ENCODE measurements at places on chromosomes 3 and 15. TPM values are rescaled to one million over a fixed set of nuclear protein-coding genes. Genes with fewer than 3 reads are reported as not detected.

DNA sequence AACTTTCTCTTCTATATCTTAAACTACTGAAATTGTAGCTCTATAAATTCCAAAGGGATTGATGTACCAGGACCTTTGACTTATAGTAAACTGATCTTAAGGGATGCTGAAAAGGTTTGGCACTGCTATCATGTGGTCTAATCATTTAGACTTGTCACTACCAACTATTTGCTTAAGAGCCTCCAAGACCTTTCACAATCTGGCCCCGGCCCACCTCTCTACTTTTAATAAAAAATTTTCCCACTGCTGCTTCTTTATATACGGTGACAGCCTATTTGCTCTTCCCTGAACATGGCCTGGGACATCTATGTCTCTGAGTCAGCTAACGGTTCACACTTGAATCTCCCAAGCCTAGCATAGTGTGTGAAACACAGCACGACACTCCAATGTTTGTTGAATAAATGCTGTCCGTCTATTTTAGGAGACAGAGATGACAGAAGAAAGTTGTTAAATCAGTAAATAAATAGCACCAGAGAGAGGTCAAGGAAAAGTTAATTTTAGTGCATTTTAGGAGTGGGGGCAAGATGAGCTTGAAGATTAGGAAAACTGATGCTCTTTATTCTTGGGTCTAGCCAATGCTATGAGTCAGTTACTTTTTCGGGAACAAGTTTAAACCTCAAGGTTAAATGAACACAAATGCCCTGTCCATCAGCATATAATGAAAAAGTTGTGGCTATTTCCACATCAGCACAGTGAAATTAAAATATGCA lies 212.9 kb downstream of the TIGIT start:
- peaks cover 12% of the 10 kb centered on the region for H3K27me3 ChIP-seq
- no peak for DNase-seq
- no peak overlapping the region for H3K27ac ChIP-seq
- no peaks in the 10 kb centered on the region for H3K36me3 ChIP-seq
- H3K4me1 ChIP-seq, result peaks cover 8% of the 10 kb centered on the region

DNA sequence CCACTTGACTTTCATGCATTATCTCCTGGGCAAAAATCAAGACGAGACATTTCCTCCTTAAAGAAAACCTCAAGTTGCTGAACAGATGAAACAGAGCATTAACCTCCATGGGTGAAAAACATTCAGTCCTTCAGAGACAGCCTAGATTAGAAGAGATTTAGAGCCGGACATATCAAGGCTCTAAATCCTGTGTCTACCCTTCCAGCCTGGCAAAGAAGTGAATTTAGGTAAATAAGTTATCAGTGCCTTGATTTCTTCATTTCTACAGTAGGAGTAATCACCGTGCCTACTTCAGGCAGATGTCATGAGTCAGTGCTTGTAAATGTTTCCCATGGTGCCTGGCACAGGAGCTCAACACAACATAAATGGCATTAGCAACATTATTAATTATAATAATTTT lies 159.3 kb upstream of the PRICKLE2 start:
- H3K27ac ChIP-seq, result no peak overlapping the region
- H3K4me3 ChIP-seq, result no peak overlapping the region
- peaks cover 6% of the 10 kb centered on the region for H3K27me3 ChIP-seq
- no peaks in the 10 kb centered on the region for H3K36me3 ChIP-seq
- DNase-seq, result no peak

The ARNT2 gene
- total RNA-seq, result not detected

DNA sequence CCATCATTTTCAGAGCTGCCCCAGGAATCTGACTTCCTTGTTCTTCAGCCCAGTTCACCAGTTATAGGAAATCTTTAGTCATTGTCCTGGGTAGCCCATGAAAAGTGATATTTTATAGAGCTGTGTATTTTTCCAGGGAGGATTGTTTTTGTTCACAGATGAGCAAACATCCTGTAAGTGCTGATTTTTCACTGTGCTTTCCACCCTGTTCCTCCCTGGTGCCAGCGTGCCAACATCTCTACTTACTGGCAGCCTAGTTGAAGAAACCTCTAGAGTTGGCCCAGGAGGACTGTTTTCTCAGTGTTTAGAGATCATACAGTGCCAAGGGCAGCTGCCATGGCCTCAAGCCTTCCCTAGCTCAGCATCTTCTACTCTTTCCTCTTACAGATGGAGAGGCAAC lies 41.3 kb downstream of the ST6GAL1 start:
- no peak overlapping the region for H3K27ac ChIP-seq
- peaks cover 35% of the 10 kb centered on the region for H3K4me1 ChIP-seq
- no peaks in the 10 kb centered on the region for H3K27me3 ChIP-seq
- H3K36me3 ChIP-seq, result peaks cover 82% of the 10 kb centered on the region
- DNase-seq, result no peak

The OR5K2 gene
- total RNA-seq, result not detected

- no peaks in the 10 kb centered on the region for H3K36me3 ChIP-seq
- no peak for DNase-seq
- no peak overlapping the region for H3K4me3 ChIP-seq
These were observed 223.9 kb downstream of the UACA start for GRCh38 chr15:70539409-70539808.

- no peak overlapping the region for H3K27ac ChIP-seq
- no peak for DNase-seq
- H3K27me3 ChIP-seq, result peaks cover 13% of the 10 kb centered on the region
- no peaks in the 10 kb centered on the region for H3K36me3 ChIP-seq
These were observed 47.4 kb downstream of the TMEM266 start for GRCh38 chr15:76107169-76107568.

- DNase-seq, result no peak
- no peaks in the 10 kb centered on the region for H3K36me3 ChIP-seq
- no peaks in the 10 kb centered on the region for H3K4me1 ChIP-seq
- H3K27ac ChIP-seq, result no peak overlapping the region
- H3K4me3 ChIP-seq, result no peak overlapping the region
These were observed 274.9 kb upstream of the PPP2R3A start for GRCh38 chr3:135690664-135691063.

DNA sequence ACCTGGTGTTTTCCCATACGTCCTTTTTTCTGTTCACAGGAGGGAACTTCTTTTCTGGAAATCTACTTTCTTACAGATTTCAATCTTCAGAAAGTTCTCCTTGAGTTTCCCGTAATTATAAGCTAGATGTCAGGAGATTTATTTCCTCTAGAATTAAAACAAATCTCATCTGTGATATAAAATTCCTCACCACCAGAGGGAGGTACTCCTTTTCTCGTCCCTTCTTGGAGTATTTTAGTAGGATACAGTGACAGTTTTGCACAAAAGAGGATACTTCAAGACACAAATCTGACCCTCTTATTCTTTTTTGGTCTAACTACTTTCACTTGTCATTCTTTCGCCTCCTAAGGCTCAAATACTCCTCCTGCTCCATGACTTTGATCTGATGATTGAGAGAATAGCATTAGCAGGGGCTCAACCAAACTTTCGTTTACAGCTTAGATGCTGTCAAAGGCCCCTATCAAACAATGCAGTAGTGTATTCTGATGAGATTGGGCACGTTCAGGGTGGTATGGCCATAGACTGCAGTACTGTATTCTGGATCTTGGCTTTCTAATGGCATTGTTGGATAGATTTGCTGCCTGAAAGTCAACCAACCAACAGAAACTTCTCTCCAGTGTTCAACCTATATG lies 38.0 kb downstream of the TMEM41A start:
- no peaks in the 10 kb centered on the region for H3K27me3 ChIP-seq
- no peaks in the 10 kb centered on the region for H3K4me1 ChIP-seq
- H3K4me3 ChIP-seq, result no peak overlapping the region
- DNase-seq, result no peak
- no peaks in the 10 kb centered on the region for H3K36me3 ChIP-seq
- H3K27ac ChIP-seq, result no peak overlapping the region

The HMCES gene
- total RNA-seq, result 45.5 TPM

- H3K27ac ChIP-seq, result no peak overlapping the region
- peaks cover 3% of the 10 kb centered on the region for H3K27me3 ChIP-seq
- H3K36me3 ChIP-seq, result no peaks in the 10 kb centered on the region
- no peaks in the 10 kb centered on the region for H3K4me1 ChIP-seq
- no peak overlapping the region for H3K4me3 ChIP-seq
These were observed 70.8 kb downstream of the HOMER2 start for GRCh38 chr15:82881747-82882146.

GRCh38 chr3:40055361-40055760 lies 246.0 kb downstream of the MYRIP start:
- H3K36me3 ChIP-seq, result no peaks in the 10 kb centered on the region
- no peak overlapping the region for H3K27ac ChIP-seq
- peaks cover 5% of the 10 kb centered on the region for H3K27me3 ChIP-seq
- H3K4me3 ChIP-seq, result no peak overlapping the region
- DNase-seq, result no peak
- no peaks in the 10 kb centered on the region for H3K4me1 ChIP-seq

GRCh38 chr3:59425942-59426341 lies 376.1 kb upstream of the CFAP20DC start:
- H3K27ac ChIP-seq, result peak overlapping the region; percentile 89
- peaks cover 65% of the 10 kb centered on the region for H3K4me1 ChIP-seq
- peaks cover 2% of the 10 kb centered on the region for H3K36me3 ChIP-seq
- peak; percentile 54 for DNase-seq
- no peak overlapping the region for H3K4me3 ChIP-seq

The ZKSCAN7 gene
- 0.56 TPM for total RNA-seq

The GUCA1C gene
- not detected for total RNA-seq

DNA sequence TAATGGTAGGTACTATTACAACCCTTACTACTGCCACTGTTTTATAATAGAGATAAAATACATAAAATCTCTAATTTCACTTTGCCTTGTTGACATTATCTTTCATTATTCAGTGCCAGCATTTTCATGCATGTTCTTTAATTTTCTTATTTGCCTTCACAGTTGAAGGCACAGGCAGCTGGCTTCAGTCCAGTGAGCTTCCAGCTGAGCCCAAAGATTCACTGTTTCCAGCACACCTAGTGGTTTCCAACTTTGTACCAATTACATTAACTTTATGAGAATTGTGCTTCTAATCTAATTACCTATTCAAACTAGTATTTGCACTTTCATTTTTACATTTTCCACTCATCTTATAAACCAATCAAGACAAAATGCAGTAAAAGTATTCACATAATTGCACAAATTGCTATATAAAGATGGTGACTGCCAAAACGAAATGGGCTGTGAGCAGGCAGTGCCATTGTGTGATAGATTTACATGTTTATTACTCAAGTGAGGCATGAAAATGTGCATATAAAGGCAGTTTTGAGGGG lies 228.3 kb downstream of the MFSD1 start:
- no peak overlapping the region for H3K4me3 ChIP-seq
- no peaks in the 10 kb centered on the region for H3K36me3 ChIP-seq
- DNase-seq, result no peak
- no peaks in the 10 kb centered on the region for H3K4me1 ChIP-seq
- H3K27me3 ChIP-seq, result no peaks in the 10 kb centered on the region
- no peak overlapping the region for H3K27ac ChIP-seq

DNA sequence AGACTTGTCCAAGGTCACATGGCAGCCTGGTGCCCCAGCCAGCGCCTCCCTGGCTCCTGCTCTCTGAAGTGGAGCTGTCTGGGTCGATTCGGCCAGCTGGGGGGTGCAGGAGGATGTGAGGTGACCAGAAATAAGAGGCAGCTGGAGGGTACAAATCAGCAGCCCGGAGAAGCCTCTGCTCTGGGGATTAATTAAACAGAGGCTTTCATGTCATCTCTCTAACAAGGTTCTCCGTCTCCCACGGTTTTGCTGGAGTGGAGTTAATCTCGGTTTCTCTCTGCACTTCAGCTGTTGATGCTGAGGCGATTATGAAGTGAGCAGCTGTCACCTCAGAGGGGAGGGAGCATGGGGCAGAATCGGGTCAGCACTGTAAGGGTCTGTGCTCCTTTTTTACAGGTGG lies 236.8 kb downstream of the TLE3 start:
- no peak overlapping the region for H3K27ac ChIP-seq
- H3K36me3 ChIP-seq, result no peaks in the 10 kb centered on the region
- H3K4me1 ChIP-seq, result peaks cover 22% of the 10 kb centered on the region
- no peak overlapping the region for H3K4me3 ChIP-seq
- no peak for DNase-seq

DNA sequence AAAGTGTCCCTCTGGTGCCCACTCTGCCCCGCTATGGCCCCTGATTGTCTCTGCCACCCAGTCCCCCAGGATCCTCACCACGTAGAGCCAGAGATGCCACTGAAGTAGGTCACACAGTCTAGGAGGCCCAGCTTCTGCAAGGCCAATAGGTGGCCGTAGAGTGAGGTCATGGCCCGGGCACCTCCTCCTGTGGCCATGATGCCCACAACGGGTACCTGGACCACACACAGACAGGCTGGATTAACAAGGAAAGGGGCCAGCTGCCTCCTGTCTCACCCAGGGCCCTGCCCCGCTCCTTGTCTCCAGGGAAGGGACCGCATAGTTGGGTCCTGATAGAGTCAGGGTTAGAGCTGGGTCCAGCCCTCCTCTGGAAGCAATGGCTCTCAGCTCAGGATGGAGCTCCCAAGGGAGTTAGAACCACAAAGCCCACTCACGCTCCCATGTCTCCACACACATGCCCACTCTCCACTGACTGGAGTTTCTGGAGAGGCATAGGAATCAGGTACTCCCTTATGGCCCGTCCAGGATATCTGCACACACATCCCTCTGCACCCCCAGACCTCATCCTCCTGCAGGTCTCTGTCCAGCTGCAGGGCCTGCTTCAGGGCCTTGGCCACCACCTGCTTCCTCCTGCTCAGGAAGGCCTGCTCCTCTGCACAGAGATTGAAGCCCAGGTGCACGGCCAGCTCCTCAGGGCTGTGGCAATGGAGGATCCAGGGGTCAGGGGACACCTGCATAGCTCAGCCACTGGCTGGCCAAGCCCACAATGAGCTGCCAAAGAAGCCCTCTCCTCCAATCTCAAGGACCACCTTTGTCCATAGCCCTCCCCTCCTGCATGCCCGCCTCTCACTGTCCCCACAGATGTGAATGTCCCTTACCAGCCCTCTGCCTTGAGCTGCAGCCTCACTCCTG lies 13.2 kb downstream of the PLA2G4D start:
- no peak overlapping the region for H3K4me3 ChIP-seq
- H3K27ac ChIP-seq, result no peak overlapping the region
- H3K27me3 ChIP-seq, result peaks cover 13% of the 10 kb centered on the region
- no peaks in the 10 kb centered on the region for H3K36me3 ChIP-seq
- peaks cover 9% of the 10 kb centered on the region for H3K4me1 ChIP-seq

The LRRK1 gene
- 0.40 TPM for total RNA-seq

The C3orf70 gene
- not detected for total RNA-seq

DNA sequence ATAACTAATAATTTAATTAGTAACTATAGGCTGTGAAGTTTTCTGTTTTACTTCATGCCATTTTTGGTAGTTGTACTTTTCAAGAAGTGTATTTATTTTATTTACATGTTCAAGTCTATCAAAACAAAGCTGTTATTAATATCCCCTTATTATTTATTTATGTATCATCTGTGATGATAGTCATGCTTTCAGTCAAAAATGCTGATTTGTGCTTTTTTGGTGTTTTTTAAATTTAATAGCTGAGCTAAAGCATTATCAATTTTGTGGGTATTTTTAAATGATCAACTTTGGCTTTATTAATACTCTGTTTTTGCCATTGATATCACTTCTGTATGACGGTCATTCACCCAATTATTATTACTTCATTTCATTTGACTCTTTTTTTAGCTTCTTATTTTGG lies 1229.2 kb upstream of the CADM2 start:
- H3K27ac ChIP-seq, result no peak overlapping the region
- no peaks in the 10 kb centered on the region for H3K36me3 ChIP-seq
- no peak overlapping the region for H3K4me3 ChIP-seq
- H3K4me1 ChIP-seq, result no peaks in the 10 kb centered on the region
- H3K27me3 ChIP-seq, result no peaks in the 10 kb centered on the region

- H3K27me3 ChIP-seq, result no peaks in the 10 kb centered on the region
- H3K4me1 ChIP-seq, result peaks cover 1% of the 10 kb centered on the region
- no peak overlapping the region for H3K27ac ChIP-seq
- no peak overlapping the region for H3K4me3 ChIP-seq
- no peaks in the 10 kb centered on the region for H3K36me3 ChIP-seq
These were observed 32.5 kb downstream of the PLXNA1 start for GRCh38 chr3:127015282-127016042.
